ENCODE measurements at places on chromosomes 3 and 15. TPM values are rescaled to one million over a fixed set of nuclear protein-coding genes. Genes with fewer than 3 reads are reported as not detected.

DNA sequence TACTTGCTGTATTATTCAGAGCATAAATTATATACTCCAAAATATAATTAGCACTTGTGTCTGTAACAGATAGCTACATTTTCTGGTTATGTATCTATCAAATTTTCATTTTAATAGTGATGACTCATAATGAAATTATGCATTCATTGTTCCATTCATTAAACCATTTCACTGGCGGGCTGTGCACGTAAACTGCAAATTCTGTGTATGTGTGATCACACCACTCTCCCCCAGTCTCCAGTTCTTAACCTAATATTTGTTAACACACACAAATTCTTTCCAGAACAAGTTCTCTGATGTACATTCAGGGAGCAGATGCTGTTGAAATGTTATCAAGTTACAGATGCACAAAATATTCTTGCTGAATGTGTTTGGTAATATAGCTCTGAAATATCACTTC, 3.8 kb upstream of the KCNMB2 start:
- no peaks in the 10 kb centered on the region for H3K36me3 ChIP-seq
- DNase-seq = no peak
- no peaks in the 10 kb centered on the region for H3K4me1 ChIP-seq

DNA sequence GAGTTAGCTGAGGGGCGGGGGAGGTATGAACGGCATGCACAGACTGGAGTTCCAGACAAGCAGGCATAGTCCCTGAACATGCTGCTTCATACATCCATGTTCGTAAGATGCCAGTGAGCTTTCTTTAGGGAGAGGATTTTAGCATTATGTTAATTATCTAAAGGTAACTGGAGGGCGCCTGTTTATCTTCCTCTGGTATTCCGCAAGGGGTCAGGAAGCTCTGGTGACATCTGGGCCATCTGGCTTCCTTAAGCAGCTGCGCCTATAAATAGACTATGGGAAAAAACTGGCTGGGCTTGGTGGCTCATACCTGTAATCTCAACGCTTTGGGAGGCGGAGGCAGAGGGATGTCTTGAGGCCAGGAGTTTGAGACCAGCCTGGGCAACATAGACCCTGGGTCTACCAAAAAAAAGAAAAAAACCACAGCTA, 1.5 kb upstream of the FBXO22 start:
- H3K27ac ChIP-seq = no peak overlapping the region
- DNase-seq = no peak
- no peaks in the 10 kb centered on the region for H3K4me1 ChIP-seq
- H3K4me3 ChIP-seq = no peak overlapping the region
- no peaks in the 10 kb centered on the region for H3K27me3 ChIP-seq

GRCh38 chr15:31316135-31316795, 10.4 kb upstream of the KLF13 start:
- no peak overlapping the region for H3K27ac ChIP-seq
- H3K4me1 ChIP-seq = no peaks in the 10 kb centered on the region
- no peak overlapping the region for H3K4me3 ChIP-seq
- DNase-seq = no peak
- H3K27me3 ChIP-seq = no peaks in the 10 kb centered on the region
- H3K36me3 ChIP-seq = no peaks in the 10 kb centered on the region

Gene PPM1L
- total RNA-seq = 7.2 TPM

- no peak for DNase-seq
- H3K27me3 ChIP-seq = no peaks in the 10 kb centered on the region
- H3K27ac ChIP-seq = no peak overlapping the region
- H3K36me3 ChIP-seq = no peaks in the 10 kb centered on the region
These were observed 242.5 kb downstream of the IGSF11 start for GRCh38 chr3:118792191-118792590.

GRCh38 chr15:52085299-52085698, 27.3 kb downstream of the BCL2L10 start:
- no peak for DNase-seq
- H3K27ac ChIP-seq = no peak overlapping the region
- H3K27me3 ChIP-seq = no peaks in the 10 kb centered on the region
- H3K4me3 ChIP-seq = no peak overlapping the region

Gene EPHB1
- 0.31 TPM for total RNA-seq

Gene CCDC66
- total RNA-seq = 12.8 TPM

DNA sequence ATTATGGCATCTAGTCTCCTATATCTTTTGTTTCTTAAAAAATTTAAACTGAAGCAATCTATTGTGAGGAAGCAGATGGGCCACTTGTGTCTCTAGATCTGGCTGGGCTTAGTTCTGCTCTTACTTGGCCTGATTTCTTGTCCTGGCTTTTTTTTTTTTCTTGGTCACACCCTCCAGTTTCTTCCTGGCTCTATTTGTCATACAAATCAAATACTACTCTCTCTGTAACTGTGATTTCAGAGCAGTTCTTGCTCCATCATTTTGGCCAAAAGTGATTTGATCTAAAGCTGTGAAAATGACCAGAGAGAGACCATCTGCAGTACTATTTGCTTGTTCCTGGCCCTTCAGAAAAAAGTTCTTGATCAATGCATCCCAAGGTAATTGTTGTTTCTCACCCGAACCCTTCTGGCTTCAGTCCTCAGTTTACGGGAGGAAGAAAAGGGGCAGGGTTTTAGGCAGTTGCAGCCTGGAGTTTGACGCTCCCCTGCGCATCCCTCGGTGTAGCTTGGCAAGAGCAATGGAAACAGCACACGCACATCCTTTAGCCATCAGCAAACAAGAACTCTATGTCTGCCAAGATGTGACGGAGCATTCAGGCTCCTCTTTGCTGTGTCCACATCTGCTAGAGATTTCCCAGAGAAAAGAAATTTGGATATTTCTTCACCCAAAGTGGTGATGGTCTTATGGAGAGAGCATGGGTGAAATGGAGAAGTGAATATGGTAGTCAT, 31.6 kb downstream of the CHST2 start:
- H3K4me1 ChIP-seq = no peaks in the 10 kb centered on the region
- H3K27ac ChIP-seq = no peak overlapping the region
- H3K27me3 ChIP-seq = no peaks in the 10 kb centered on the region
- H3K36me3 ChIP-seq = no peaks in the 10 kb centered on the region
- DNase-seq = no peak
- H3K4me3 ChIP-seq = no peak overlapping the region

- H3K36me3 ChIP-seq = peaks cover 26% of the 10 kb centered on the region
- H3K27ac ChIP-seq = no peak overlapping the region
- H3K4me1 ChIP-seq = peaks cover 5% of the 10 kb centered on the region
- H3K4me3 ChIP-seq = no peak overlapping the region
- H3K27me3 ChIP-seq = no peaks in the 10 kb centered on the region
These were observed 41.2 kb downstream of the OIP5 start for GRCh38 chr15:41291065-41291631.

GRCh38 chr3:41681479-41681878, 280.4 kb downstream of the ULK4 start:
- H3K4me1 ChIP-seq = peaks cover 9% of the 10 kb centered on the region
- no peaks in the 10 kb centered on the region for H3K27me3 ChIP-seq
- H3K36me3 ChIP-seq = no peaks in the 10 kb centered on the region
- H3K27ac ChIP-seq = no peak overlapping the region
- no peak for DNase-seq

Gene SPESP1
- total RNA-seq = 0.94 TPM

Gene GP9
- total RNA-seq = not detected

DNA sequence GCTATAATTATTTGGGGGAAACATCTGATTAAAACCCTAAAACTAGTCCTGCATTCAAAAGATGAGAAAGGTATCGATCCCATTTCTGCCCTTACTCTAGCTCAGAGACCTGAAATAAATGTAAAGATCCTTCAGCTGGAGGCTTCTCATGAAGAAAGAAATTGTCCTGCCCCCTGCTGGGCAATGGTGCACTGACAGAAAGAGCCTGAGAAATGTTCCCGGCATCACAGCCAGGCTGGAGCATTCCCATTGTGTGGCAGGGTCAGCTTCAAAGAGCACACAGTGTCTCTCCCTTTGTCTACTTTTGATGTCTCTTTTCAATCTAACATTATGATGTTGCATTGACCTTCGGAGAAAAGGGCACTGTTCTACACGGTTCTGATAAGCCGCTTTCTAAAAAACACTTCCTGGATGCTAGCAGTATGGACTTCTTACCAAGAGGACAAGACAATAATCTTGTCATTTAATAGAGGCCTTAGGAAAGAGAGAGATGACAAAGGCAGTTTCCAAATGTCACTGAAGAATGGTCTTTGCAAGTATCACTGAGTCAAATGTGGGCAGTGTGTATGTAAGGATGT, 287.5 kb downstream of the MAGI1 start:
- DNase-seq = peak; percentile 26
- no peak overlapping the region for H3K4me3 ChIP-seq
- no peaks in the 10 kb centered on the region for H3K27me3 ChIP-seq
- no peak overlapping the region for H3K27ac ChIP-seq
- no peaks in the 10 kb centered on the region for H3K36me3 ChIP-seq

DNA sequence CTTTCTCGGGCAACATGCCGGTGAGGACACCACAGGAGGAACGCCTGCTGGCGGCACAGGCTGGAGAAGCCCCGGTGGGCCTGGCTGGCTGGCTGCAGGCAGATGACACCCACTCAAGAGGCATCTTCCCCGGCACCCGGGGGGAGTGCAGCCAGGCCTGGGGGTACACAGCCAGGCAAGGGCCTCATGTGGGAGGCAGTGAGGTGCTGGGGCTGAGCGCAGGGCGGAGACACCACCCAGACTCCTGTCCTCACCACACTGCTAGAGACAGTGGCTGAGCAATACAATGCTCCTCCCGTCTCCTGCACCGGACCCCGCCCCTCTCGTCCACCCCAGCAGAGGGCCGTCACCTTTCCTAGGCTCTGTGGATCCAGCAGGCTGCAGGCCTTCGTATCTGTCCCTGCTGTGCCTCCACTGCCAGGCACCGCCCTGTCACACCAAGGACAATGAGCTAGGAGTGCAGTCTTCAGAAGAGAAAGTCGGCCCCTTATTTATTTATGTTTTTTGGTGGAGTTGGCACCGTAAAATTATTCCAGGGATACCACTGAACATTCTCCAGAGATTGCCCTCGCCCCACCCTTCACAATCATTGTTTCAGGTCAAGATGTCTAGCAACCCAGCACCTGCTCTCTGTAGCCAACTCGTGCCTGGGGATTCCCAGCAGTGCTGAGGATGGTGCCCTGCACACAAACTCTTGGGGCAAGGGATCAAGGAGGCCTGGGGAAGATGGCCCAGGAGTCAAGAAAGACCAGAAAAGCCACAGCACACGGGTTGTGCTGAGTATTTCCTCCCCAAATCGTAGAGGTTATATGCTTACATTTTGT, 129.1 kb downstream of the ATP10A start:
- DNase-seq = no peak
- no peak overlapping the region for H3K4me3 ChIP-seq
- H3K4me1 ChIP-seq = no peaks in the 10 kb centered on the region
- no peaks in the 10 kb centered on the region for H3K27me3 ChIP-seq
- no peak overlapping the region for H3K27ac ChIP-seq

- H3K4me1 ChIP-seq = no peaks in the 10 kb centered on the region
- H3K27ac ChIP-seq = no peak overlapping the region
- no peak for DNase-seq
- H3K27me3 ChIP-seq = no peaks in the 10 kb centered on the region
These were observed 91.7 kb downstream of the MYO5A start for GRCh38 chr15:52436981-52437380.

DNA sequence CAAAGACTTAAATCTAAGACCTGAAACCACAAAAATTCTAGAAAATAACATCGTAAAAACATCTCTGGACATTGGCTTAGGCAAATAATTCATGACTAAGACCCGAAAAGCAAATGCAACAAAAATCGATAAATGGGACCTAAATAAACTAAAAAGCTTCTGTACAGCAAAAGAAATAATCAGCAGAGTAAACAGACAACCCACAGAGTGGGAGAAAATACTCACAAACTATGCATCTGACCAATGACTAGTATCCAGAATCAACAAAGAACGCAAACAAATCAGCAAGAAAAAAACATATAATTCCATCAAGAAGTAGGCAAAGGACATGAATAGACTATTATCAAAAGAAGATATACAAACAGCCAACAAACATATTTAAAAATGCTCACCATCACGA, 749.4 kb downstream of the PLOD2 start:
- no peaks in the 10 kb centered on the region for H3K27me3 ChIP-seq
- H3K36me3 ChIP-seq = no peaks in the 10 kb centered on the region
- no peaks in the 10 kb centered on the region for H3K4me1 ChIP-seq
- H3K27ac ChIP-seq = no peak overlapping the region
- no peak for DNase-seq
- H3K4me3 ChIP-seq = no peak overlapping the region

GRCh38 chr15:58388211-58388610, 43.6 kb upstream of the LIPC start:
- H3K27ac ChIP-seq = no peak overlapping the region
- H3K36me3 ChIP-seq = no peaks in the 10 kb centered on the region
- no peak overlapping the region for H3K4me3 ChIP-seq
- no peaks in the 10 kb centered on the region for H3K4me1 ChIP-seq
- no peak for DNase-seq

Gene SUCNR1
- 0.09 TPM for total RNA-seq

- DNase-seq = no peak
- no peak overlapping the region for H3K27ac ChIP-seq
- no peaks in the 10 kb centered on the region for H3K36me3 ChIP-seq
- H3K27me3 ChIP-seq = no peaks in the 10 kb centered on the region
These were observed 6.5 kb downstream of the ALAS1 start for GRCh38 chr3:52204337-52205073.

DNA sequence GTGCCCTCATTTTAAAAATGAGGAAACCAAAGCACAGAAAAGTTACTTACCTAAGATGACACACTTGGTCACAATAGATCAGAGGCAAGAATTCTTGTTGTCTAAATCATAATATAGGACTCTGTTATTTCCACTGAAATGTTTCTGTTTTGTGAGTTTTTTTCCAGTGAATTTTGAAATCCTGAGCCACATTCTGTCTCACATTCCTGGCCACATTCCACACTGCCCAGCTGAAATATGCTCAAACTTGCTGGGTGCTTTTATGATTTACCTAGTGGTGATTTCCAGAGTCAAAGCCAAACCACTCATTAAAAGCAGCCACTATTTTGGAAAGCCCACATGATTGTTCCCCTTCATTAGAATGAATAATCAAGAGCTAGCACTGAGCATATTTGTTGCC, 82.3 kb upstream of the NPHP3 start:
- no peak for DNase-seq
- H3K27me3 ChIP-seq = no peaks in the 10 kb centered on the region
- H3K4me3 ChIP-seq = no peak overlapping the region
- no peak overlapping the region for H3K27ac ChIP-seq
- H3K36me3 ChIP-seq = no peaks in the 10 kb centered on the region

Gene IL12A
- total RNA-seq = 0.61 TPM

GRCh38 chr15:95017666-95018328, 786.4 kb downstream of the MCTP2 start:
- no peaks in the 10 kb centered on the region for H3K36me3 ChIP-seq
- no peak overlapping the region for H3K27ac ChIP-seq
- DNase-seq = peak; percentile 61

DNA sequence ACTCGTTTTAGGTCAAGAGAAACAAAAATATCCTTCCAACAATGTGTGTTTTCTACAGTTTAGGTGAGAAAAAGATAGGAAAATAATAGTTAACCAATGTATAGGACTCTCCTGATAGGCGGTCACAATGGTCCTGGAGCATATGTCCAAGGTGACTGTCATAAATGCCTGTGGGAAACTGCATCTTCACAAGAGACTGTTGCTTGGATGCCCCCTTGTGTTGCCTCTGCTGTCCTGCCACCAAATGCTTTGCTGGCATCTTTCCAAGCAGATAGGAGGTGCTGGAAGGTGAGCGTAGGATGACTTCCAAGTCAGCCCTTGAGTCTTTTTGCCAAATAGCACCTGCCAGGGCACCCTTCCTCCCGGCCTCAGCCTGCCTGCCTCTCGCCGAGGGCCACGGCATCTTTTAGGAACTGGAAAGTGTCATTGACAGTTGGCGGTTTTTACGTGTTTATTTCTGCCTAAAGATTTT, 24.1 kb upstream of the SACM1L start:
- no peaks in the 10 kb centered on the region for H3K4me1 ChIP-seq
- no peaks in the 10 kb centered on the region for H3K27me3 ChIP-seq
- peaks cover 22% of the 10 kb centered on the region for H3K36me3 ChIP-seq
- DNase-seq = peak; percentile 61

All from pancreas (tissue), 10 donors.